Lung microvascular endothelial cell (primary cell): ENCODE measurements at places on chromosomes 2 and 18. TPM values are rescaled to one million over a fixed set of nuclear protein-coding genes. Genes with fewer than 3 reads are reported as not detected.

TMEM17 gene
- 0.99 and 1.1 TPM in 2 replicates for total RNA-seq

B4GALT6 gene
- 4.4 and 5.4 TPM in 2 replicates for total RNA-seq

GRCh38 chr2:240356700-240357640, 78.5 kb upstream of the GPC1 start:
- no peak for DNase-seq

PAIP2B gene
- 0.65 and 1.8 TPM in 2 replicates for total RNA-seq

DNAJC10 gene
- total RNA-seq: 44.2 and 63.3 TPM in 2 replicates

DNA sequence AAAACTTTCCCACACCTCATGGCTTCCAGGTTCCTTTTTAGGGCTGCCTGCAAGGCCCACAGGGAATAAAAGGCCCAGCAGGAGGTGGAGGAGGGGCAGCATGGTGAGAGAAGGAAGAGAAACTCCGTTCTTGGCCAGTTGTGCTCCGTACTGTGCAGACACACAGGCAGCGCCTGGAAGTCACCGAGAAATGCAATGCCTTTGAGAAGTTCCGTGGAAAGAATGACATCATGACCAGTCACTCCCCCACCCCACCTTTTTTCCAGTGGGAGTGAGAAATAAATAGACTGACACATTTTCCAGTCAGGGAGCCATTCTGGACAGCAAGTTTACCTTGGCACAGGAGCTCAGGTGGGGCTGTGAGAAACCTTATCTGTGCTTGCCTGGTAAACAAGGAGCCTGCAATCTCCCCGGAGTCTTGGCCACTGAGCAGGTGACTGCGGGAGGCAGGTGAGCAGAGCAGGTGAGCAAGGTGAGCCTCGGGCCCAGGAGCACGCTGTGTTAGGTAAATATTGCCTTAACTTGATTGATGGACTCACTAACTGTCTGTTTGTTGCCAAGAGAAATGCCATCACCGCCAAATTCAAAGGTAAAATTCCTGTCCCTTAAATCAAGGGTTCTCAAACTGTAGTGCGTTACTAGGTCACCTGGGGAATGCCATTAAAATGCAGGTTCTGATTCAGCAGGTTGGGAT, 13.5 kb upstream of the LBH start:
- DNase-seq: peak; percentile 77

ANKRD30B gene
- under 0.01 TPM in 1 of 2 replicates, not detected in the other for total RNA-seq

MOCOS gene
- under 0.01 and 0.22 TPM in 2 replicates for total RNA-seq

DNA sequence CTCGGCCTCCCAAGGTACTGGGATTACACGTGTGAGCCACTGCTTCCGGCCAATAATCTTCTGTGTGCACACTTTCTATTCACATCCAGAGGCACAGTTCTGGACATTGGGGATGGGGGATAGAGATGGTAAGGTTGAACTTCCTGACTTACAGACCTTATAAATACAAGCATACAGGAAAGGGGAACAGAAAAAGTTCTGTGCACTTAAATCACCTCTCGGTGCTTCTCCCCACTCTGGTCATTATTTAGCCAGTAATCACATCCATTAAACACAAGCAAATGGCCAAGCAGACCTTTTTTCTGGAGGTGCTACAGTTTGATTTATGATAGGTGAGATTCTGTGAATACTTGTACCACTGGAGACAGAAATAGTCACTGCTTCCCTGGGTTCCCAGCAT, 110.6 kb downstream of the CRIM1 start:
- DNase-seq: no peak

MAPK4 gene
- total RNA-seq: not detected in 2 replicates

GRCh38 chr2:197889041-197889440, 84.6 kb downstream of the PLCL1 start:
- peak; percentile 11 for DNase-seq

DNA sequence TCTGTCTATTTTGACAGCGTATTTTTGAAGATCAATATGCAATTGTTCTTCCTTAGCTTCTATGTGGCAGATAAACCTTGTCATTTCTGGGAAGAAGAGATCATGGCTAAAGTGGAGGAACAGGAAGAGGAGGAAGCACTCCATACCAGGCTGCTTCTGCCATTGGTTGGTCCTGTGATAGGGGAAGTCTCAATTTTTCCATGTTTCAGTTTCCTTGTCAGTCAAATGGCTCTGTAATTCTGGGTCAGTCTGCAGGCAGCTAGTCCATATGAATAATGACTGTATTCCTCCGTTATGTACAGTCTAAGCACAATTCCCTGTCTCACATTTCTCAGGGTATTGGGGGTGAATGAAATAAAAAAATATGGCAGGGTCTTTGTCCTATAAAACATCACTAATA, 277.6 kb upstream of the CXCR4 start:
- no peak for DNase-seq

GRCh38 chr2:25371253-25372241, 29.8 kb upstream of the DNMT3A start:
- no peak for DNase-seq

SPR gene
- total RNA-seq: 37.7 and 51.6 TPM in 2 replicates

IDH1 gene
- total RNA-seq: 69.2 and 86.3 TPM in 2 replicates

- no peak for DNase-seq
Measured at GRCh38 chr18:35303610-35304009, 13.6 kb upstream of the ZSCAN30 start.
